Activated gamma-delta T cell (primary cell): ENCODE measurements at places on chromosomes 3 and 15.

- DNase-seq: no peak
Observed at GRCh38 chr15:56001471-56002078, 8.2 kb upstream of the NEDD4 start.

DNA sequence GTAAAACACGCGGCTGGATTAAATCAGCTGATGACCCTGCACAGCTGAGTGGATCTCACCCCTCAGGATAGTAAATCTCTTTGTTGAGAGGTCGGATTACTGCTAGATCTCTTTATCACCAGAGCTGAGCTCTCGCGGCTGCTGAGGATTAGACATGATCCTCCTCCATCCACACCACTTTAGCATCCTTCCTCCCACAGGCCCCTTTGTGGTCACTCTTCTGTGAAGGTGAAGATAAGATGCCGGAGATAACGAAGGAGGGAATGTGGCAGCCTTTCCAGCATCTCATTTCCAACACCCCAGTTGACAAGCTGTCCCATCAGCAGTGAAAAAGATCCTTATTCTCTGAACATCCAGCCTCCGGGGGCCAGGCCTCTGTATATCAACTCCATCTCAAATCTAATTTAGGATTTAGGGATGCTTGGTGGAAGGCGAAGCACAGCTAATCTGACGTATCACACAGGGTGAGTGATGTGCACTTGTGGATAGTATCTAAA is 47.5 kb upstream of the SELENOK start:
- no peak for DNase-seq

DNA sequence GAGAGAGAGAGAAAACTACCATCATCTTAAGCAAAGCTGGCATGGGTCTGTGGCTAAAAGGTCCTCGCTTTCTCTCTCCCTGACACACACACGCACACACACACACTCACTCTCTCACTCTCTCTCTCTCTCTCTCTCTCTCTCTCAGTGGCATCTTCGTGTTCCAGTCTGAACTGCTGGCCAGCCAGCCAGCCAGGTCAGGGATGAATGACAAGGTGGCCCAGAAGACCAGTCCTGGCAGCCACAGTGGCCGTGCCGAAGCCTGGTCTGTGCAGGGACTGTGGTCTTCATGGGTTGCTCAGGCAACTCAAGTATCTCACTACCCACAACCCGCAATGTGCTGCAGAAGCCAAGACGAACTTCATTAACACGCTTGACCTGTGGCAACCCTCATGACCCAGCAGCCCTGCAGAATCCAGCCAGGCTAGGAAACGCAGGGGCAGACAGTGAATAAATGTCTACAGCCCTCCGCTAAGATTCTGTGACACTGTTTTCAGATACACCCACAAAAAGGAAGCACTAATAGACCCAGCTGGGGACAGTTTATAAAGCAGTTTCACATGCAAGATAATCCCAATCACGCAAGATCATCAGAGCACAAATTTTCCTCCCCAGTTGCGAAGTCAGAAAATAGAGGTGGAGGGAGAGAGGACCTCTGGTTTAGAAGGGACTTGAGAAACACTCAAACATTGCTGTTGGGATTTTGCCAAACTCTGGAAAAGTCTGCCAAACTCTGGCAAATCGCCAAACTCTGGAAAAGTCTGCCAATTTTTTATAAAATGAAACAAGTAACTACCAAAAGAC is 66.4 kb downstream of the XXYLT1 start:
- DNase-seq: no peak

DNA sequence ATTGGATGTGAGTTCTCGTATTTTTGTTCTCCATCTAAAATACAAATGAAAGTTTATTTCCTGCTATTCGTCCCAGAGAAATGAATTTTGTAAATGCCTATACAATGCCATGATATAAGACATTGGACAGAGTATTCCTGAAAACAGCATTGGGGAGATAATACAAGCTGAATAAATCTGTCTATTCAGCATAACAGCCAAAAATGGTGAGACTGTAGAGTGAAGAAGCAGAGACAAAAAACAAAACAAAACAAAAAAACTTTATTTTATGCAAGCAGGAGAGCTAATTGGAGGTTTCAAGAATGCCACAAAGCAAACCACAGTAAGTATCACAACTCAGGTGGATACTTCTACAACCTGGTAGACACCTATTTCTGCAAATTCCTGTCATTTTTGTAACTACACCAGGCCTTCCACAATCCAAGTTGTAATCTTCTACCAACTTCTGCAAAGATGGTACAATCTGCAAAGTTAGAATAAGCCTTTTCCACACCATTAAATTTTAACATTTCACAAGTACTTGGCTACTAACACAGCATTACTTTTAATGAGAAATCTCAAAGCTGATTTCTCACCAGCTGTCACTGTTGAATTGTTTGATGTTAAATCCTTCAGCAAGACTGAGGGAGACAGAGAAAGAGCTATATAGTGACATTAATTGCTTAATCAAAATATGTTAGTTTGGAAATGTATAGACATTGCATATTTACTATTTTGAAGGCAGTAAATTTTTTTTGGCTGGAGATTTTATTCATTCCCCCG is 163.1 kb downstream of the CLSTN2 start:
- DNase-seq: no peak

GRCh38 chr3:7843441-7843840 is 658.2 kb upstream of the LMCD1 start:
- no peak for DNase-seq

DNA sequence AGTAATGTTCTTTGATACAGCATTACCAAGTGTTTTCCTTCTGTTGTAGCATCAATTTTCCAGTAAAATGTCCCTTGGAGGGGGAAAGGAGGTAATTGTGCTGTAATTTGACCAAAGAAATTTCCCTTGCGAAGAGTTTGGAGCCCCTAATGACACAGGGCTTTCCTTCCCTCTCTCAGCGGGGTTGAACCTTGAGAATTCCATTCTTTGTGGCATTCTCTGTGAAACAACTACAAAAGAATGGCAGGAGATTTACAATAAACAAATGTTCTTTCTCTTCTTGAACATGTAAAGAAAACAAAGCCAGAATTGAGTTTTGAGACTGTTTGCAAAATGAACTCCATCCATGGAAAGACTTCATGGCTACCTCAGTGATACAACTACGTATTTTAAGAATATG is 53.4 kb downstream of the SIDT1 start:
- no peak for DNase-seq

DNA sequence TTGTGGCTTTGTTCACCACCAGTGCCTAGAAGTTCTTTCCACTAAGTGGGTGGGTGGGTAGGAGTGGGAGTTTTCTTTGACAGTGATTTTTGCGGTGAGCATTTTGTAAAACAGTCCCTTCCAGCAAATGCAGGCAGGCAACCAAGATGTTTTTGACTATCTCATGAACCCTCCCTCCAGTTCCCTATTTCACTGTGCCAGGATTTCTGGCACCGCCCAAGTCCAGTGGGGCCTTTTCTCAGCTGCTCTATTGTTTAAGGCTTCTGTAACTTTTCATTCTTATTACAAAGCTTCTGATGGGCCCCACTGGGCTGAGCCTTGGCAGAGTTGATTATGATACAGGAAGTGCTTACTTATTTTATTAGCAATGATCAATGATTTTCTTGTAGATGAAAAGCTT is 236.0 kb downstream of the EDEM1 start:
- DNase-seq: no peak

GRCh38 chr15:88512601-88513000 is 33.9 kb downstream of the DET1 start:
- no peak for DNase-seq

DNA sequence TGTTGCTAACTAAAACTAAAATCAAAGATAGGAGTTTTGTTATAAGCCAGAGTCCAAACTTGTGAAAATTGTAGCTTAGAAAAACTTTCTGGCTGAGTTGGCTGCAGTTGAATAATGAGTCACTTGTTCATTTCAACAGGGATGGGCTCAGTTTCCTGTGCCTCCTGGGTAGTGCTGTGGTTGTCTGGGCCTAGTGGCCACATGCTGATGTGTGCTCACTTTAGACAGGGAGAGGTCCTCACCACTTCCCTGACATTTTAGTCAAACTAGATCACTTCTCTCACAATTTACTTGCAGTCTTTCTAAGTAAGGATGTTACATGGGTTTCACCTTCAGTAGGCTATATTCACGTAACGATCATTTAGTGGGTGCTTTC is 6.3 kb upstream of the UBE2Q2 start:
- no peak for DNase-seq

GRCh38 chr3:71203727-71204488 is 379.6 kb downstream of the FOXP1 start:
- no peak for DNase-seq

- no peak for DNase-seq
Observed at GRCh38 chr3:169215461-169216352, 447.8 kb downstream of the MECOM start.

DNA sequence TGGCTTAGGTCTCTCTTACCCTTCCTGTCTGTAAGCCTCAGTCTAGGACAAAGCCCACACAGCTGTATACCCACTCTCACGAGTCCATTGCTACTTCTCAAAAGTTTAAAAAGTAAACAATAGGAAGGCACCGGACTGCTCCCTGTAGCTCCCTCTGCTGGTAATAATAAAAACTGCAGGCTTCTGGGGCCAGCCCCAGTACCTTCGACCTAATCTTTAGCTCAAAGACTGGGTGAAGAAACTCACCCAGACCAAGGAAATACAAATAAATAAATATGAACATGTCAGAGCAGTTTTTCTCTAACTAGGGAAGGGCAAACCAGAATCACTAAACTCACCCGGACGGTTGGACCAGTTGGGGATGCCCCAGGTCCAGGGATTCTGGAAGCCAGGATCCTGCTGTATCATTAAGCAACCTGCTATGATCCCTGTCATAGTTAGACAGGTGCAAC is 5.0 kb downstream of the FAM219B start:
- no peak for DNase-seq

DNA sequence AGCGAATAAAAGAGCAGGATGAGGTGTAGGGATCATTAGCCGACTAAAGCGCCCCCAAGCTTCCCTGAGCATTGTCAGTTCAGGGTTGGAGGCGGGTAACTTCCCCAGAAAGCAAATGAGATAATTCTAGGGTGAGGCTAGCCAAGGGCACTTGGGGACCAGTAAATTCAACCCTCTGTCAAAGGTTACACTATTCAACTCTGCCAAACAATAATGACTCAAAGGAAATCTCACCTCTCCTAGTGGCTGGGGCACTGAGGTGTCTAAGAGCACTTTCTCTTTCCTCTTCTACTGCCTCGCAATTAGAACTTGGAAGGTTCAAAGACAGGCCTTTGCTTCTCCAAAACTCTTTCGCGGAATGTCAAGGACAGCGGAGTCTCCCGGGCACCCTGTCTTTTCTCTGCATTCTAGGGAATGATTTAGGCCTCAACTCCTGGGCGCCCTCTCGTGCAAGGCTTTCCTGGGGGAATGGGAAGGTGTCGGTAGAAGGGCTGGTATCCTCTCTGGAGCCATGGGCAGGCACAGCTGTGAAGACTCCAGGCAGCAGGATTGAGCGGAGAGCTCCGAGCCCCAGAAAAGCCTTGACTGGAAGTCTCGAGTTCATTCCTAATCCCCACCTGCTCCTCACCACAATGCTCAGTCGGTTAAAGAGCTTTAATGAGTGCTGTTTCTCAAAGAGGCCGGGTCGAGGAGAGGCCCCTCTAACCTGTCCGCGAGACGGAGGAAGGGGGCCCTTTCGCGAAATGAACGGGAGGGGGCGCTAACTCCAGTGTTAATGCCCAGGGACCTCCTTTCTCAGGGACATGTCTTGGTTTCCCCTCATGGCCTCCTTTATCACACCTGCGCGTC is 21.9 kb downstream of the ZIC4 start:
- no peak for DNase-seq

DNA sequence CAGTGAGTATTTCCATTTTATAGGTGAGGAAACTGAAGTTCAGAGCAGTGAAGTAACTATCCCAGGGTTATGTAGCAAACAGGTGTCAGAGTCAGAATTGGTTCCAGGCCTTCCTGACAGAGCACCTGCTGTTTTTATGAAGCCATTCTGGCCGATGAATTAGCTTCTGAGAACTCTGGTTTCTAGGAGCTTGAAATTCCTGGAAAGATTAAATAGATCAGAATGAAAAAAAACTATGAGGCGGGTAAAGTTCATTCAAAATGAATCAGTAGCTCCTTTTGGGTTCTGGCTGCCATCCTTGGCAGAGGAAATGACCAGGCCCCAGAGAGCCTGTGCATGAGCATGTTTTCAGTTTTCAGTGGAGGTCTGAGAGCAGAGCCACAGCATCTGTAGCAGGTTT is 59.3 kb upstream of the CFAP161 start:
- DNase-seq: no peak

DNA sequence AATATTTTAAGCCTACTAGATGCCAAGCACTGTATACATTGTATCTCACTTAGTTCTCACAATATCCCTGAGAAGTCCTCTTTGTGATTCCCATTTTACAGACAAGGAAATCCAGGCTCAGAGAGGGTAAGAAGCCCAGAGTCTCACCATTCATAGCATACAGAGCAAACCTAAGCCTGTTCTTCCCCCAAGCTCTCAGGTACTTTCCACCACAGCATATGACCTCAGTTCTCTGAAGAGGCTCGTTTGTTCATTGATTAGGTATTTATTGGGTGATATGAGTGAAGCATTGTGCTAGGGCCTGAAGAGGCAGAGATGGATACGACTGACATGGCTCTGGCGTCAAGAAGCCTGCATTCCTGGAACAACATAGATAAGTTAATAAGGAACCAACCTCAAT is 310.9 kb upstream of the UMPS start:
- no peak for DNase-seq

DNA sequence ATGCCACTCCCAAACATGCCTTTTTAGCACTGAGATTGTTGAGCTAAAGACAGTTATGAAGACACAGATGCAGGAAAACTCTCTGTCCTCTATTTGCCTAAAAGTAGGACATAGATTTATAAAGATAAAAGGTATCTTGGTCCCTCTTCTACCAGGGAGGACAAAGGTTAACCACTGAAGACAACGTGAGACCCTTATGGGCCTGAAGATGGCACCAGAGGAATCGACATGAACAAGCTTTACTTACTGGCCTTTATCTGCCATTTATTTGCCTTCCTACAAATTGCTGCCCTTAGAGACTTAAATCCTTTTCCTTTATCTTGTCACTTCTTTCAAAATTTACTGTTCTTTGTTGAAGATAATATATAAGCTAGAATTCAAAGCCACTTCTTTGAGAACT is 109.7 kb upstream of the FAM3D start:
- DNase-seq: no peak

DNA sequence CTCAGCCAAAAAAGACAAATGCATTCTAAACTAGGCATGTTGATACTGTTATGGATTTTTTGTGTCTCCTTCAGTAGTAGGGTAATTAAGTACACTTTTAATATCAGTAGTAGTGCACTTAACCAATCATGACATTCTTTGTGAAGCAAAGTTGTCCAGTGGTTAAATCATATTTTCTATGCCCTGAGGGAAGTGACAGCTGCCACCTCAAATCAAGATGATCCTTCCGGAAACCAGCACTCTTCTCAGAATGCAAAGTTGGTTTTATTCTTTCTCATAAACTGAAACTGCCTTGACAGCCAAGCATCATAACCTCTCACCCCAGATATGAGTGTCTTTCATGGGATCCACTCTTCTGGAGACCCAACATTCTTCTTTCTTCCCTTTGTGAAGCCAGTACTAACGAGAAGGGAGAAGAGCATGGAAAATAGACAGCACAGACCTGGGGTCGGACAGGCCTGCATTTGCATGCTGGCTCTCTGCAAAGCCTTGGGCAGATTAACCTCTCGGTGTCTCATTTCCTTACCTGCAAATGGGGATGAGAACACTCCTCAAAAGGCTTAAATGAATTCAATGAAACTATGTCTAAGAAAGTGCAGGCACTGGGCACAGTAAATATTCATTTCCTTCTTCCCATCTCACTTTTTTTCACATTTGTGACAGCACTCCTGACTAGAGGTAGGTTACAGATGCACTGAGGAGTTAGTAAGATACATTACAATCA is 13.2 kb downstream of the AAGAB start:
- DNase-seq: no peak
